Fibroblast of skin of abdomen (primary cell): ENCODE measurements at places on chromosomes 3 and 15.
A peak's percentile ranks its signal among the peaks of the same experiment; 100 is the strongest.

GRCh38 chr3:111738238-111738637, 120.8 kb upstream of the PHLDB2 start:
- peak; percentile 34 for DNase-seq

DNA sequence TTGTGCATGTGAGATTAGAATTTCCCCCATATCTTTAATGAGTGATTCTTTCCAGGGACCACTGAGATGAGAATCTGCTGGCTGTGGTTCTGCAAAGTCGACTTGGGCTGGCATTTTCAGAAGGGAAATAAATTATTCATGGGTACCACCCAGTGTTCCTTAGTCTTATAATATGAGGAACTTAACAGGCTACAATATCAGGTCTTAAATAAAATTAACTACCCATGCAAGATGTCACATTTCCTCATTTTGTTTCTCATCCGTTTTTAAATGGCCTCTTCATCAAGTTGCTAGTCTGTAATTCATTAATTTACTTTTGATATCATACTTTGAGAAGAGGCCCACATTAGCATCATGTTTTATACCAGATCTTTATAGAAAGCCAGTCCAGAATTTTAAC, 58.3 kb upstream of the SKOR1 start:
- no peak for DNase-seq

GRCh38 chr15:39051626-39052322, 487.2 kb upstream of the RASGRP1 start:
- no peak for DNase-seq

DNA sequence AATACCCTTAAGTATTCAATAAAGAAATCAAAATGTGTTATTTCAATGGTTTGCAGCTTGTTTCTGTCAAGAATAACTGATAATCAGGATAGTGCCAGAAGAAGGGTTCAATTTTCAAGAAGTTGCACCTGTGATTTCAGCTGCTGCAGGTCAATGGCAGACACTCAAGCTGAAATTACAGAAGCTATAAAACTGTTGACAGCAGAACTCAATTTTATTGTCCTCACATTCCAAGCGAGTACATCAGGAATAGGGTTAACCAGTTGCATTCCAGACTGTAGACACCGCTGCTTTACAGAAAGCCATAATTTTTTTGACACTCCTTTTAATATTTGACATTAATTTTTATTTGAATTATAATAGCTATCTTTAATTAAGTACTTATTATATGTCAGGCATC, 364.1 kb downstream of the CGGBP1 start:
- no peak for DNase-seq

DNA sequence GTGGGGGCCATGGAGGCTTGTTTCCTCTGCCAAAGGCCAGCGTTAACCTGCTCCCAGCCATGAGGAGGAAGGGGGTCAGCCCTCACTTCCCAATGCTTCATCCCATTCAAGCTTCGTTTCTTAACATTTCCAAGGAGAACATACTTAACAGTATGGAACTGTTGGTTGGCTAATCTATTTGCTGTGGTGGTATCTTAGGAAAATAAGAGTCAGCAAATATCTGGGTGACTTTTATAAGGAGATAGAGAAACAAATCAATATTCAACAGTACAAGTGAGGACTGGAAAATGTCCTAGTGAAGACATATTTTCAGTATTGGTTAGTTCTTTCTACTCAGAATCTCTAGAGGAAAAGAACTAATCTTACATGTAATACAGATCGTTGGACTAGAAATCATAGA, 223.8 kb upstream of the ARRDC4 start:
- DNase-seq: no peak

- no peak for DNase-seq
Observed at GRCh38 chr3:127410678-127411077, 122.8 kb upstream of the PRR20G start.

- no peak for DNase-seq
Observed at GRCh38 chr3:157180262-157180661, 20.3 kb upstream of the CCNL1 start.

DNA sequence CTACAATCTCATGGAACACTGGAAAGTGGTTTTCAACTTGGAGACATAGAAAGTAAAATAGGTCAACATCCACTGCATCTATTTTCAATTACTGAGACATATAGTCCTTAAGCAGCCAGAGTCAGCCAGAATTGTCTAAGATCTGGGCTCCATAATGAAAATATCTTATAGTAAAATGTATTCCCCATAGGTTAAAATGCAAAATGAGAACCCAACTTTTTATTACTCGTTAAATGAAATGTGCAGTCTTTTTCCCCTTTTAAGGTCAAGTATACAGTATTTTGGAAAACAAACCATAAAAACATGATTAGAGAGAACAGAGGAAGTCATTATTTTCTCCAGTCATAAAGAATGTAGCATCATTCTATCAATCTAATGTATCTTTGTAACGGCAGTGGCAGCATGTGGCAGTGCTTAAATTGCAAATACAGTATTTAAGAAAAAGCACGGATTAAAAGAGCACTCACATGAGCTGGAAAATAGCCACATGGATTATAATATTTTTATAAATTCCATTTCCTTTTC, 64.4 kb upstream of the CPB1 start:
- no peak for DNase-seq

GRCh38 chr3:33881156-33882064, 83.0 kb downstream of the PDCD6IP start:
- DNase-seq: no peak

- DNase-seq: peak; percentile 61
Observed at GRCh38 chr3:165855581-165855980, 18.4 kb upstream of the BCHE start.

DNA sequence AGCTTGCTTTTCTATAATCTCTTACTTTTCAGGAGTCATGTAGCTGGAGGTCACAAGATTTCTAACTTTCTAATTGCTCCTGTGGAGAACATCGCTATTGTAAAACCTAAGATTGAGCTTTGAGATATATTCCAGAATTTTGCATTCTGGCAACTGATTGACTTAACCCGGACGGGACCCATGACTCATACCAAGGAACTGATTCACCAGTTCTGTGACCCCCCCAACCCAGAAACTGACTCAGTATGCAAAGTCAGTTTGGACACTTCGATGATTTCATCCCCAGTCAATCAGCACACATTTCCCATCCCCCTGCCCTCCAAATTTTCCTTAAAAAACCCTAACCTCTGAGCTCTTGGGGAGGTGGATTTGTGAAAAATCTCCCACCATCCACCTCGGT, 396.5 kb upstream of the GBE1 start:
- DNase-seq: peak; percentile 72

DNA sequence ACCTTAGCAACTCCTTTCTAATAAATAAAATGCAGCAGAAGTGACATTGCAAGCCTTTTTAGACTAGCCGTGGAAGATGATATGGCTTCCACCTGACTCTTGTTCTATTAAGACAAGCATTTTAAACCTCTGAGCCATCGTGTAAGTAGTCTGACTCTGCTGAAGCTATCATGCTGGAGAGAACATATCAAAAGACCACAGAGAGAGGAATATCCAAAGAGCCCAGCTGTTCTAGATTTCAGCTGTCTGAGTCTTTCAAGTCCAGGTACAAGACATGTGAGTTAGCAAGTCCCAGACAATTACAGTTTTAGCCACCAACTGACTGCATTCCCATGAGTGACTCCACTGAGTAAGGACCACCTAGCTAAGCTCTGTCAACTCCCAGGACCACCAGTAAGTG, 517.0 kb upstream of the NAALADL2 start:
- peak; percentile 80 for DNase-seq

DNA sequence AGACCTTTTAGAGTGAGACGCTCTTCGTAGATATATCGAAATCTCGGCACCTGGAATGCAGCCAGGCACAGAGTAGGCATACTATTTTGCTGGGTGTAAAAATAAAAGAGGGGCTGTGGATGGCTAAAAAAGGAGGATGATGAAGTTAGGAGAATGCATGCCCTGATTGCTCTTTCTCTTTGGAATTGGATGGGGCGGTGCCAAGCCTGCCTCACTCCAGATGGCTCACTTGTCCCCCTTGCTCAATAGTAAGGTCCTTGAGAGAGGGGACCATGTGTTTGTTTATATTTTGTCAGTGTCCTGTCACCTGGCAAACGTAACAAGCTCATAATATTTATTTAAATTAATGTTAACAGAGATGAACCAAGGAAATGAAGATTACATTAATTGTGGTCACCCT, 33.0 kb downstream of the SNRK start:
- DNase-seq: no peak

- no peak for DNase-seq
Observed at GRCh38 chr15:71811036-71811736, 832 bp downstream of the NR2E3 start.

- DNase-seq: no peak
Observed at GRCh38 chr3:136694321-136694720, 57.9 kb downstream of the STAG1 start.

GRCh38 chr3:55434789-55435188, 52.3 kb downstream of the WNT5A start:
- peak; percentile 19 for DNase-seq

- no peak for DNase-seq
Observed at GRCh38 chr3:42166214-42166613, 75.1 kb downstream of the TRAK1 start.

GRCh38 chr3:181210275-181210674, 220.7 kb upstream of the DNAJC19 start:
- DNase-seq: peak; percentile 9

- no peak for DNase-seq
Observed at GRCh38 chr3:194279701-194280360, 71.3 kb downstream of the CPN2 start.

DNA sequence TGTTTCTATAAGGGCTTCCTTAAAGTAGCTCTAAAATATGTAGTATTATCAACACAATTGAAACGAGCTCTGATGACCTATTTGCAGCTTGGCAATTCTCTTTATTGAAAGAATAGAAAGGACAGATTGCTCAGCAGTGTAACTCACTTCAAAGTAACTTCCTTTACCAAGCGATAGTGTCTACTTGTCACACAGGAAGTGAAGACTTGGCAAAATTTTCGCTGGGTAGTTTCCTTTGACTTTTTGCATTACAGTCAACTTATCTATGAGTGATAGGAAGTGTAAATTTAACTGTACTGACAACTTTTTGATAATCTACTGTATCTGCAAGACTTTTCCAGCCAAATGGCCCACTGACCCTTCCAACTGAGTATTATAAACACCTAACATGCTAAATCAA, 22.8 kb downstream of the SLC9A9 start:
- DNase-seq: no peak

DNA sequence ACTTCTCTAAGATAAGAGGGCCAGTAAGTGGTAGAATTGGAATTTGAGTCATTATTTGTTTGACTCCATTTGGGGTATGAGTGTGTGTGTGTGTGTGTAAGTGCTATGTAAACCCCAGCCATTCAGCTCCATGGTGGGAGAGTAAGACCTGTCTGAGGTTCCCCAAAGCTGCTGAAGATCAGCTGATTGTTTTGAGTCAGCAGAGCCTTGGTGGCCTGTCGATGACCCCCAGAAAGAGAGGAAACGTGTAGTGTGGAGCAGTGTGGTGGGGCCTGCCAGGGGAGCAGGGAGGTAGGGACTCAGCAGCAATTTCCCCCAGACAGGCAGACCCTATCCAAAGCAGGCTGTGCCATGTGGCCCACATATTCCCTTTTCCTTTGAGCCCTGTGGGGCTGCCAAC, 5.3 kb downstream of the DVL3 start:
- peak; percentile 36 for DNase-seq

DNA sequence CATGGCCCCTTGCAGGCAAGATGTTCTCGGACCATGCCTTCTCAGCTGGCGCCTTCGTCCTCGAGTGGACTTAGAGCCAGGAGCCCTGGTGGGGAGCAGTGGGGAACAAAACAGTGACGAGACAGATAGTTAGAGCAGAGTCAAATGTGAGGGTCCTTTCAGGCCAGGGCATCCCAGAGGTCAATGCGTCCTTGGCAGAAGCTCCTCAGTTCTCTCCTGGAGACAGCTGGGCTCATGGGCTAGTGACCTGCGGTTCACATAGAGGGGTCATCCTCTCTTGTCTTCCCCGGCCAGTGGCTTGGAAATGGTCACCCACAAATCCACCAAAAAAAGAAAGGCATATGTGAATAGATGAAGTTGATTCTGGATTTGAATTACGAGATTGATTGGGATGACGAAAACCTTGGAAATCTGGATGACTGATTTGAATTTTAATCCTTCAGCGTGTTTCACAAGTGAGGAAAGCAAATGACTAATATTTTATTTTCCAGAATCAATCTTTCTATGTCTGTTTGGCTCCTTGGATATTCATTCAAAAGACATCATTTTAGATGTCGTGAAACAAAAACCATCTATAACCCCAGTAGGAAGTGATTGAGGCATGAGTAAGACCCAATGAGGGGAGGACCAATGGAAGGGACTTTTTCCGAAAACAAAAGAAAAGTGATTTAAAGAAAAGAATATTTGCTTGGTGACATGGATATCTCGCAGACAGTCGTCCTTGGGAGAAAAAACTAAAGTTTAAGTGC, 84.5 kb downstream of the ASB7 start:
- DNase-seq: peak; percentile 92

DNA sequence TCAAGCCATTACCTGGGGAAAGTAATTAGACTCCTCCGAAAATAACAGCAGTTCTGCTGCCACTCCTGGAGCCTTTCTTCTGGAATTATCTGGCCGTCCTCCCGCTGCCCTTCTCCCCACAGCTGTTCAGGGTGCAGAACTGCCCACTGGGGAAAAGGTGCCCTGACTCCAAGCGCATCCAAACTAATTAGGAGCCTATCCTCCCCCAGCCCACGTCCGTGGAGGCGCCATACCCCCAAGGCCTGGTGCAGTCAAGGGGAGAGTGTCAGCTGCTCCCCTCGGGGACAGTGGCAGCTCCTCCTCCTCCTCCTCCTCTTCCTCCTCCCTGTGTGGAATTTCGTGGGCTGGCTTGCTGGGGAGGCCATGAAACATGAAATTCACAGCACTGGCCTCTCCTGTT, 177.2 kb downstream of the XXYLT1 start:
- no peak for DNase-seq

DNA sequence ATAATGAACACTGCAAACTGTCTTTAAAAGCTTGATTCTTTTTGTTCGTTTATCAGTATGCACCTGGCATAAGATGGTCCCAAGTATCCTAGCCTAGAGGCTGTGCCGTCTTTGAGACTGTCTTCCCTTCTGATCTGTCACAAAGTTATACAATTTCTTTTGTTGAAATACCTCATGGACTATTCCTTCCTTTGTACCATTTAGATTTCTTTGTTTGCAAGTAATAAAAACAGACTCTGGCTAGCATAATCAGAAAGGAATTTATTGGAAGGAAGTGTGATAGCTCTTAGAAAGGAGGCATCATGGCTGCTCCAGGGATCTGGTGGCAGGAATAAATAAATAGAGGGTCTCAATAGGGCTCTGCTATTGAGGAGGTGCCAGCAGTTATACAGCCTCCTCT, 280.4 kb downstream of the SLC9A9 start:
- DNase-seq: no peak

- DNase-seq: peak; percentile 56
Observed at GRCh38 chr15:55253580-55253979, 36.0 kb downstream of the RAB27A start.

DNA sequence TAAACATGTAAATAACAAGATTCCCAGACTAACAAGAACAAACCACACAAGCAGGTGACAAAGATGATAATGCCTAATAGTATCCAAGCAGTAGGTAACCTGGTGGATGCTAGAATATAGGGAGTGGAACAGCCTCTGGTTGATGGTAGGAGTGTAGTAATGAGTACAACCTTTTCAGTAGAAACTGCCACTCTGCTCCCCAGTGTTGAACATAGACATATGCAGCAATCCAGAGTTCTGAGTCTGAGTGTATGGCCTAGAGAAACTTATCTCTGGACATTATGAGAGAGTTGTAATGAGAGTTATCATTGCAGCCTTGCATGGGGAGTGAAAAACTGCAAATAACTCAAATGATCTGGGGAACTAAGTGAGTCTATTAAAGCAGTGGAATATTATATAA, 76.1 kb upstream of the ACAD9 start:
- DNase-seq: no peak
